ENCODE measurements at places on chromosomes 6 and 20. TPM values are rescaled to one million over a fixed set of nuclear protein-coding genes. Genes with fewer than 3 reads are reported as not detected.
A peak's percentile ranks its signal among the peaks of the same experiment; 100 is the strongest.

GRCh38 chr6:20540683-20541082 lies 6.4 kb downstream of the CDKAL1 start:
- H3K4me3 ChIP-seq, result no peak overlapping the region
- DNase-seq, result peak; percentile 17
- H3K27me3 ChIP-seq, result no peaks in the 10 kb centered on the region
- no peak overlapping the region for H3K27ac ChIP-seq

- no peaks in the 10 kb centered on the region for H3K27me3 ChIP-seq
- no peak for DNase-seq
- H3K27ac ChIP-seq, result no peak overlapping the region
- no peaks in the 10 kb centered on the region for H3K4me1 ChIP-seq
- no peaks in the 10 kb centered on the region for H3K36me3 ChIP-seq
These were observed 491.4 kb upstream of the POU3F2 start for GRCh38 chr6:98343004-98343403.

DNA sequence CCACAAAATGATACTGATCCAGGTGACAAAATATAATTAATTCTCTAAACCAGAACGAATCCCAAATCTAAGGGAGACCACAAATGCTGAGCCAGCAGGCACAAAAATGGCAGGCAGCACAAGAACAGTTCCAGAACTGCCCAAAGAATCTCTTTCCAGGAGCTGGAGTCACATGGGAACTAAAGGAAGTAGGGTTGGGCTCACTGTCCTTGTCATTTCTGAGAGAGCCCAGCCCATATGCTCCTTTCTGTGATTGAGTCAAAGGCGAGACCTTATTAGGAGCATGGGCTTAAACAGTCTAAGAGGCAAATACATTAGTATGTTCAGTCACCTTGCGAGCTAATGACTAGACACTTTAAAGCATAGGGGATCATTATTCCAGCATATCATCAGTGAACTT lies 327.6 kb upstream of the ARID1B start:
- no peaks in the 10 kb centered on the region for H3K27me3 ChIP-seq
- no peaks in the 10 kb centered on the region for H3K4me1 ChIP-seq
- no peak for DNase-seq
- no peak overlapping the region for H3K4me3 ChIP-seq
- H3K36me3 ChIP-seq, result no peaks in the 10 kb centered on the region

DNA sequence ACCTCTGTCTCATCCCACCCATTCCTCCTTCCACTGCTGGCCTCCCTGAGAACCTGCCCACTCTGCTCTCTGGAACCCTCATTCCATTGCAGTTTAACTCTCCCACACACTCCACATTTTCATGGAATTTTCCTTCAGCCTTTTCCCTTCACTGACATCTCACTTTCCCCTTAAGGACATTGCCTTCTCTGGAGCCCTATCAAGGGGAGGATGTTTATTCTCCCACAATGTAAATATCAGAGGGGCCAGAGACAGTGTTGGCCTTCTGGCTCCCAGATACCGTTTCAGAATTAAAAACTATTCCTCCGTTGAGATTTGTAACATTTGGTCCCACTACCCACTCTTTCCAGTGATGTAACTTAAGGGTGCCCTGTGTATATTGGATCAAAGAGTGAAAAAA lies 199.5 kb upstream of the KCNK16 start:
- H3K4me1 ChIP-seq, result no peaks in the 10 kb centered on the region
- no peak overlapping the region for H3K4me3 ChIP-seq
- H3K27me3 ChIP-seq, result no peaks in the 10 kb centered on the region
- H3K36me3 ChIP-seq, result no peaks in the 10 kb centered on the region

- no peaks in the 10 kb centered on the region for H3K27me3 ChIP-seq
- DNase-seq, result no peak
- no peaks in the 10 kb centered on the region for H3K36me3 ChIP-seq
These were observed 8.7 kb upstream of the ZMYND8 start for GRCh38 chr20:47365023-47365764.

GRCh38 chr20:60527656-60528055 lies 569.4 kb downstream of the CDH26 start:
- no peaks in the 10 kb centered on the region for H3K4me1 ChIP-seq
- no peaks in the 10 kb centered on the region for H3K36me3 ChIP-seq
- H3K27ac ChIP-seq, result no peak overlapping the region
- no peak for DNase-seq

- no peaks in the 10 kb centered on the region for H3K4me1 ChIP-seq
- no peak overlapping the region for H3K4me3 ChIP-seq
- H3K27me3 ChIP-seq, result no peaks in the 10 kb centered on the region
- H3K27ac ChIP-seq, result no peak overlapping the region
- H3K36me3 ChIP-seq, result no peaks in the 10 kb centered on the region
- DNase-seq, result no peak
These were observed 154.8 kb downstream of the PTPRK start for GRCh38 chr6:128365520-128366160.

DNA sequence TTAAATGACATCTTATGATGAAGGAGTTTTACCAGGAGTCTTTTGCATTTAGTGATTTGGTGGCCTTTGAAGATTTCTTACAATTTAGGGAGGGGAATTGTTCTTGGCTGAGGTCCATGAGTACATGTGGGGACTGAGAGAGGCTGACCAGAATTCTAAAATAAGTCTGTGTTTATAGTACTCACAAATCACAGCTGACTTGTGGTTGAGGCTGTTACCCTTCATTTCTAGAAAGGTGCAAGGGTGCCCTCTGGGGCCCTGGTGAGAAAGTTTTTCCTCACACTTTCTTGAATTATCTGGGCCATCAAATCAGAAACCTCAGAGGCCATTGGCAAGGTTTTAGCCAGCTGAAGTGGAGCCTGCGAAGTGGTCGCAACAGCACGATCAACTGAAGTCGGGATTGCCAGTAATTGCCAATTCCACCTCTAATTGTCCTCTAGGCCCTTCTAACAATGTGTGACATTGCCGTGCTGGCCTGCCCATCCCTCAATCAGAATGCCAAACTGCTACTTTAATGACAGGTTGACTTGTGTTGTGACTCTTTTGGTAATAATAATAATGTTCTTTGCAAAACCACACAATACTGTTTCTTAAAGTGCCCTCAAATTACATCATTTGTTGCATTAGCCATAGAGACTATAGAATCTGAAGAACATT lies 221.6 kb downstream of the OGFRL1 start:
- peaks cover 8% of the 10 kb centered on the region for H3K4me1 ChIP-seq
- H3K27me3 ChIP-seq, result no peaks in the 10 kb centered on the region
- DNase-seq, result peak; percentile 84
- no peak overlapping the region for H3K4me3 ChIP-seq

- H3K4me3 ChIP-seq, result no peak overlapping the region
- no peaks in the 10 kb centered on the region for H3K27me3 ChIP-seq
- H3K4me1 ChIP-seq, result no peaks in the 10 kb centered on the region
- no peaks in the 10 kb centered on the region for H3K36me3 ChIP-seq
- DNase-seq, result no peak
These were observed 30.9 kb downstream of the TMEM200A start for GRCh38 chr6:130396722-130397121.

DNA sequence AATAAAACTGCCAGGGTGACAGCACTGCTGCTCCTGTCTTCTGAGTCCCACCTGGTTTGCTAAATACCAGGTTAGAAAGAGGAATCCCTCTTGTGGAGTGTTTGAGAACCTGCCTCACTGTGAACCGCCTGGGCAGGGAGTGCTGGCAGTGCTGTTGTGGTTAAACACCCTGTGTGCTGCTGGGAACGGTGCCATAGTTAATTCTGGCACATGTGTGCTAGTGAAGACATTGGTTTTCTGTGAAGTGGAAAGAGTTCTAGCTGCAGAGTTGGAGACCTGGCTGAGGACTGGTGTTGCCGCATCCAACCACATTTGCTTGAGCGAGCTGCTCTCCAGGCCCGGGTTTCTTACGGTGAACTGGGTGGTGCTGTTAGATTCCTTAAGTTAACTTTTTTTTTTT lies 72.7 kb downstream of the IGF2R start:
- H3K4me1 ChIP-seq, result peaks cover 5% of the 10 kb centered on the region
- no peak overlapping the region for H3K4me3 ChIP-seq
- H3K27ac ChIP-seq, result no peak overlapping the region
- peak; percentile 70 for DNase-seq
- no peaks in the 10 kb centered on the region for H3K27me3 ChIP-seq

- H3K27ac ChIP-seq, result no peak overlapping the region
- no peaks in the 10 kb centered on the region for H3K27me3 ChIP-seq
- H3K36me3 ChIP-seq, result no peaks in the 10 kb centered on the region
These were observed 85.4 kb downstream of the CBFA2T2 start for GRCh38 chr20:33575282-33575681.

- DNase-seq, result no peak
- H3K4me3 ChIP-seq, result no peak overlapping the region
- peaks cover 2% of the 10 kb centered on the region for H3K4me1 ChIP-seq
- no peaks in the 10 kb centered on the region for H3K36me3 ChIP-seq
These were observed 66.7 kb downstream of the SESN1 start for GRCh38 chr6:109027964-109028363.

DNA sequence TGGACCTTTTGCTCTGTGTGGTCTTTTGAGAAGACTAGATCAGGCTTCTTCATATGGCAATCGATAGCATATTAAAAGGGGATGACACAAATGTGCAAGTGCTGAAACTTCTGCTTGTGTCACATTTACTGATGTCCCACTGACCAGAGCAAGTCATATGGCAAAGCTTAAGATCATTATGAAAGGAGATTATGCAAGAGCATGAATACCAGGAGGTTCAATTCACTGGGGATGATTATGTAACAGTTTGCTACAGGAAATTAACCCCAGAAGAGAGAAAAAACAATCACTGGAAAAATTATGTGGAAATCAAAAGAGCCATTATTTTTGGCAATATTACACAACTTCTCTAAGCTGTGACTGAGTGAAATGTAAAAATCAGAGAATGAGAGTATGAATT lies 13.7 kb upstream of the PRDM13 start:
- peaks cover 74% of the 10 kb centered on the region for H3K27me3 ChIP-seq
- H3K4me1 ChIP-seq, result no peaks in the 10 kb centered on the region
- no peaks in the 10 kb centered on the region for H3K36me3 ChIP-seq
- no peak for DNase-seq
- H3K27ac ChIP-seq, result no peak overlapping the region

DNA sequence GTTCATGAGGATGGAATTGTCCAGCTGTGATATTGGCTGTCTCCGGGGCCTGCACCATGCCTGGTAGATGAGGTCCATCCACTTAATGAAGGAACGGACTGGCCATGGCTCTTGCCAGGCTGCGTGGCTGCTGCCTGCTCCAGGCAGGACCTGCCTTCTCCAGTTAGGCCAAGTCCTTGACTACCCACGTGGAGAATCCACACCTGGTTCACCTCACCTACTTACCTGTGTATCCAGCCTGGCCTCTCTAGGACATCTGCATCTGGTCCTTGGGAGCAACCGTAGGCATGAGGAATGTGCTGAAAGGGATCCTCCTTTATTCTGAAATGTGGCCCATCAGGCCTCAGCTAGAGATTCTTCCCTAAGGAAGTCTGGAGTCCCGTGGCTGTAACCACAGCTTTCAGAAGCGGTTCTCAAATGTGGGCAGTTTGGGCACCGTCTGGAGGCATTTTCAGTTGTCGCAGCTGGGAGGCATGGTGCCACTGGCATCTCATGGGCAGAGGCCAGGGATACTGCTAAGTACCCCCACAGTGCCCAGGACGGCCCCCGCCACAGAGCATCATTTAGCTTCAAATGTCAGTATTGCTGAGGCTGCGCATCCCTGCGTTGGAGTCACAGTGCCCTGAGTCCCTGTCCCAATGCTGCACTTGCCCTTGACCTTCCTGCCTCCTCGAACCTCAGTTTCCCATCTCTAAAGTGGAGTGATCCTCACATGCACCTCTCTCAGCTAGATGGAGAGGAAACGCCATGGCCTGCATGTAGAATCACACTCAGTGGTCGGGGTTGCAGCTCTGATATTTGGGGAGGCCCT lies 67.5 kb downstream of the PHACTR3 start:
- H3K4me1 ChIP-seq, result no peaks in the 10 kb centered on the region
- H3K27ac ChIP-seq, result no peak overlapping the region
- no peak for DNase-seq
- no peak overlapping the region for H3K4me3 ChIP-seq
- H3K36me3 ChIP-seq, result no peaks in the 10 kb centered on the region

DNA sequence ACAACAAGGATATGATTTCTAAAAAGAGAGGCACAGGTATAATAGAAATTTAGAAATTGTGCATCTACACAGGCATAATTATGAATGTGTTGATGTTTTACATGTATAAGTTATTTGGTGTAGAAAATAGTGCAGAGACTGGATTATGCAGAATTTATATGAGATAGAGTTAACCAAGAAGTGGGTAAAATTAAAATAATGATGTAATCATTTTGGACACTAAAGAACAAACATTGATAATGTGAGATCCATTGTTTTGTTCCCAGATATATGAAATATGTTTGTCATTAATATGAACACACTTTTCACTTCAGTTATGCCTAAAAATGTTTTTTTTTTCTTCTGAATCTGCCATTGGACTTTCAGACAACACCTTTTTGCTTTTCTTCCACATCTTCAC lies 37.2 kb upstream of the ZNF337 start:
- DNase-seq, result no peak
- no peak overlapping the region for H3K27ac ChIP-seq
- H3K27me3 ChIP-seq, result no peaks in the 10 kb centered on the region
- H3K4me1 ChIP-seq, result no peaks in the 10 kb centered on the region

GRCh38 chr6:4511641-4512020 lies 264.6 kb upstream of the CDYL start:
- peaks cover 1% of the 10 kb centered on the region for H3K27me3 ChIP-seq
- H3K27ac ChIP-seq, result no peak overlapping the region
- no peak overlapping the region for H3K4me3 ChIP-seq
- no peak for DNase-seq
- H3K4me1 ChIP-seq, result no peaks in the 10 kb centered on the region

DNA sequence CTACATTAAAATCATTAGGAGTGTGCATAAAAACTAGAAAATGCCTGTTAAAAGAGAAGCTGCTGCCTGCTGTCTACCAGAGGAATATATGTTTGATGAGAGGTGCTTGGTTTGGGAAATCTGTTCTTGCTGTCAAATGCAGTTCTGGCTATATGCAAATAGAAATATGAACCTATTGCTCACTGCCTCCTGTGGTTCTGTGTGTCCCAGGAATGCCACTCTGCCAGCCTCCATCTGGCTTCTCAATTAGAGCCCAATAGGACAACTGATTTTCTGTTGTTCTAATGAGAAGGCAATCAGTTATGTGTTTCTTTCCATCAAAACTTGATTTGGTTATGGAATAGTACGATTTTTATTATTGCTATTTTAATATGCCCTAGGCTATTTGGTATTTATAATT lies 759.7 kb downstream of the HDGFL1 start:
- no peak overlapping the region for H3K27ac ChIP-seq
- DNase-seq, result no peak
- no peaks in the 10 kb centered on the region for H3K27me3 ChIP-seq
- no peaks in the 10 kb centered on the region for H3K4me1 ChIP-seq
- H3K36me3 ChIP-seq, result no peaks in the 10 kb centered on the region
- H3K4me3 ChIP-seq, result no peak overlapping the region

- H3K27ac ChIP-seq, result no peak overlapping the region
- H3K4me3 ChIP-seq, result no peak overlapping the region
- no peaks in the 10 kb centered on the region for H3K27me3 ChIP-seq
- no peak for DNase-seq
These were observed 155.0 kb downstream of the CFAP61 start for GRCh38 chr20:20207291-20207690.

The RALY gene
- polyA plus RNA-seq, result 123 TPM

The RBPJL gene
- polyA plus RNA-seq, result not detected

The TUBB1 gene
- not detected for polyA plus RNA-seq

The RBM24 gene
- 8.1 TPM for polyA plus RNA-seq

The ALDH8A1 gene
- polyA plus RNA-seq, result 0.15 TPM

The BPI gene
- 0.05 TPM for polyA plus RNA-seq

The C2 gene
- 0.26 TPM for polyA plus RNA-seq

The ISM1 gene
- 0.03 TPM for polyA plus RNA-seq

Data from IMR-90 (cell line).